Occipital lobe (tissue), 3 donors: ENCODE measurements at places on chromosomes 16 and 17. TPM values are rescaled to one million over a fixed set of nuclear protein-coding genes. Genes with fewer than 3 reads are reported as not detected.
A peak's percentile ranks its signal among the peaks of the same experiment; 100 is the strongest.

- DNase-seq = no peak
Measured at GRCh38 chr16:84839956-84840355, 20.2 kb downstream of the CRISPLD2 start.

The GNAO1 gene
- total RNA-seq = 48.0 TPM

GRCh38 chr17:47802341-47803022, 19.1 kb downstream of the OSBPL7 start:
- no peak for DNase-seq

DNA sequence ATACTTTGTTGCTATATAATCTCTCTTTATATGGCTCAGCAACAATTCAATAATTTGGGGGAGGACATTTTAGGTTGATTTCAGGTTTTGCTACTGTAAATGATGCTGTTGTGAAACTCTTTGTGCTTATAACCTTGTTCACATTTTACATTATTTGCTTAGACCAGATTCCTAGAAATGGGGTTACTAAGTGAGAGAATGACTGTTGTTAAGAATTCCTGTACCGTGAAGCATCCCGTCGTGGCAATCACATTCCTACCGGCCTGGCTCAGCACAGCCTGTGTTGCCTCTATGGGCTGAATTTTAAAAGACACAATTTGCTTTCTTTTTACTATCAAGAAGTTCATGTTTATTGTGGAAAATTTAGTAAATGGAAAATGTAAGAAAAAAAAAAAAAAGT, 31.4 kb downstream of the B9D1 start:
- no peak for DNase-seq

The CLEC18A gene
- total RNA-seq = not detected

The SHISA9 gene
- total RNA-seq = 14.7 TPM

DNA sequence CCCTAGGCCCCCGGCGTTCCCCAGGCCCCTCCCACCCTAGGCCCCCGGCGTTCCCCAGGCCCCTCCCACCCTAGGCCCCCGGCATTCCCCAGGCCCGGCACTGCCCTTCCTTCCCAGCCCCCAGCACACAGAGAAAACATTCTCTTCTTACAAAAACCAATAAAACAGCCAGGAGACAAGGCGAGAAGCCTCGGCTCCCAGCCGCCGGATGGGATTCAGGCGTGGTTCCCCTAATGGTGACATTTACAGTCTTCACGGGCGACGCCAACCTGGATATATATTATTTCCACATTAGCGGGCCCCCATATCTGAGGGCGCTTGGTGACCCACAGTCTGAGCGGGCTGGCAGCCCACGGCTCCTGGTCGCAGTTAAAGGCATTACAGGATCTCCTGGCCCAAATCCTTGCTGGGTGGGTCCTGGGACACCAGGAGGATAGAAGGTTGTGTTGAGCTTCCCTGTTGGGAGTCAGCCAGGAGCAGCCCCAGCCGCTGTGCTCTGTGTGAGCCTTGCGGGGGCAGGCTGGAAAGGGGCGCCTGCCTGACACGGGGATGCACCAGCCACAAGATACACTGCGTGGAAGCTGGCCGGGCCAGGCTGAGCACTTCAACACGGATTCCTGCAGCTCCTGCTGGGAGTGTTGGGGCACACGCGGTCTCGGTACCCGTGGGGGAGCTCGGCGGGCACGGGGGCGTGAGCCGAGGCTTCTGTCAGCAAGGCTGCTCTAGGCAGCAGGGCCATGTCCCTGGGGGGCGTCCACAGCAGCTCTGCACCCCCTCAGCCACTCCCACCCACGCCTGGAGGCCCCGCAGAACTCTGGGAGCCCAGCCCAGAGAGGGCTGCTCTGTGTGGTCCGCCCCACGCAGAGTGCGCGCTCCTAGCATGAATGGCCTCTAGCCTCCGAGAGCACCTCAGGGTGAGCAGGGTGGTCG, 83.7 kb downstream of the LMF1 start:
- no peak for DNase-seq

DNA sequence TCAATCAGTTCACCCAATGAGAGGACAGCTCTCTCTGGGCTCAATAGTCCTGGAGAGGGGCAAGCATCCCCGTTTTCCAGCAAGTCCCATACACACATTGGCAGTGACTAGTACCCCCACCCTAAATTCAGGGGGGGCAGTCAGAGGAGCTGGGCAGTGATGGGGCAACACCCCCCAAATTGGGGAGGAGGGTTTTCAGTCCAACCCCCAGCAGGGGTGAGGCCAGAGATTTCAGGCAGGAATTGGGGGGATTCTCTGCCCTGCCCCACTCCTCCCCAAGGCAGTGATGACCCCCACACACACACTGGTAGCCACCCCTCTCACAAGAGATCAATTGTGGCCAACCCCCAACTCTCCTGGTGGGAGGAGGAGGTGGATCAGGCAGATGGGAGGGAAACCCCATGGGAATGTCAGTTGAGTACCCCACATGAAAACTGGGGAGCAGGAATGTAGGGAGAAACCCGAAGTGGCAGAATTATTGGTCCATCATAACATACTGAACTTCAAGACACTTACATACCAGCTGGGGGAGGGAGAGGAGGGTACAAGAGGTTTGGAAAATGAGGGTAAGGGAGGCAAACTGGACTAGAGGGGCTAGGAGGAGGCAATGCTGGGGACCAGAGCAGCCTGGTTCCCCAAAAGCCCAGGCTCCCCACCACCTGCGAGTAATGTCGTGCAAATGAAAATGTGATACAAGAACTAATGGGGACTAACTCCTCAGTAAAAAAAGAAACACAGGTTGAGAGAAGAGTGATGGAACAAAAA, 3.1 kb downstream of the VAMP2 start:
- DNase-seq = no peak

GRCh38 chr17:48579471-48579759, 1.3 kb upstream of the HOXB4 start:
- no peak for DNase-seq

The KRTAP4-1 gene
- total RNA-seq = not detected

- no peak for DNase-seq
Measured at GRCh38 chr16:66416939-66417700, 10.0 kb upstream of the BEAN1 start.

DNA sequence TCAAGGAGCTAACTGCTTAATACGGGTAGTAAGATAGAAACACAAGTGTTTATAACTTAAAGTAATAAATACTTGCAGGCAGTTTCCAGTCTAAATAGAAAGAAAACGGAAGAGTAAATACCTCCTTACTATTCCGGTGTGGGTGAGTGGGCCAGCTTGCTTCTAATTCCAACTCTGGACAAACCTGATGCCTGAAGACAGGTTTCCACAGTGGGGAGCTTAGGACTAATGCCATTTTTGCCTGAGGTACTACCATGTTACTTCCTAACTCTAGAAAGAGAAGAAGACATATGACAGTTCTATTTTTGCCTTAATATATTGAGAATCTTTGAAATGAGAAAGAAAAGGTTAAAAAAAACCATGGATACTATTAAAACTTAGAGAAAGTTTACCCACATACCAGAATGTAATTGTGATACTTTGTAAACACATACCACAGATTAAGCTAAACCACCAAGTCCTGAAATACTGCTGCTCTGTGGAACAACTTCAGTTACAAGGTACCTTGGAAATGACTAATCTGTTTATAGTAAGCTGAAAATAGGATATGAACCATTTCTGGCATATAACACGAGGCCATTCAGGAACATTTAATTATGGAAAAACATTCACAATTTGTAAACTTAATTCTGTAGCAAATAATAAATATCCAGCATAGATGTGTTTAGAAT, 70.2 kb downstream of the ZZEF1 start:
- no peak for DNase-seq

GRCh38 chr16:20735490-20735889, 6.1 kb downstream of the THUMPD1 start:
- DNase-seq = no peak

The ABHD15 gene
- 0.78 TPM for total RNA-seq

- no peak for DNase-seq
Measured at GRCh38 chr17:77491921-77492445, 351.2 kb downstream of the SEC14L1 start.

The LHX1 gene
- not detected for total RNA-seq

DNA sequence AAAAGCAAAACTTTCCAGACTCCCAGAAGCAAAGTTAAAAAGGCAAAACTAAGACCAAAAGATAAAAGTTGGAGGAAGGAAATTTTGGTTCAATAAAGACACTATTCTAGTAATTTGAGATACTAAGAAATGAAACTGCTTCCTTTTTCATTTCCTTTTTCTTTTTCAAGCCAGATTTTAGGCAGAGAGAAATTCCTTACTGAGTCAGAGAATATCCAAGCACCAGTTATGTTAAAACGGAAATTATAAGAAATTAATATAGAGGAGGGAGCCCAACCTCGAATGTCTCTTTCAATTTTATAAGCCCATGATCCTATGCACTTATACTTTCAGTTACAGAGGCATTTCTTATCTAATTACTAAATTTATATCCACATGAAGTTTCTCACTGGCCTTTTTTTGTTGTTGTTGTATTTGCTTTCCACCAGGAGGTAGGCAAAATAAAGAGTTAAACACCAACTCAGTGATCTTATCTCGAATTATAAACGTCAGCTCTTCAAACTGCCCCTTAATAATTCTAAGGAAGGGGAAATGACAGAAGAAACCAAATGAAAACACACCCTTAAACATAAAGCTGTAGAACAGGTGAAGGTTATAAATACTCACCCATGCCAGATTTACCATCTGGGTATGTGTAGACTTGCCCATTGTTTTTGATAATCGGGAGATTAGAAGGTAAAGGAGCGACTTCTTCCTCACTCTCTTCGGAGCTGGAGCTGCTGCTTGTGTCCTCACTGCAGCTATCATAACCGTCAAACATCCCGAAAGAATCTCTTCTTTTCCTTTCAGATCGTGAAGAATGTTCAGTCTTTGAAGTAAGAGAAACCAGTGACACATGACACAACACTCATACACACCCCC, 35.2 kb downstream of the MBTD1 start:
- no peak for DNase-seq

GRCh38 chr16:28014851-28015250, 48.7 kb downstream of the GSG1L start:
- no peak for DNase-seq

DNA sequence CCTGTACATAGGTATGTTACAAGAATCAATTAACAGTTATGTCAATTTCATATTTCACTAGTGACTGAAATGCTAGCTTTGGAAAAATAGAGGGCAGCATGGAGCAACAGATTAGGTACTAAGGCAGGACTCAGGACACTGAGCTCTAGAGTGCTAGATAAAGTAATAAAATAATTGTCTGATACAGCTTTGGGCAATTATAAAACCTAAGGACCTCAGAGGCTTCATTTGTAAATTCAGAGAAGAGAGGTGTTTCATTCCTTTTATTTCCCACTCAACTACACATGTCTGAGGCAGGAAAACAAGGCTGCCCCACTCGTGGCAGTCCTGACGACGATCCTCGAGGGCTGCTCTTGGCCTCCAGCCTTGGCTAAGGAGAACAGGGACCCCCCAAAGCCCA, 81.5 kb downstream of the CA4 start:
- DNase-seq = no peak

DNA sequence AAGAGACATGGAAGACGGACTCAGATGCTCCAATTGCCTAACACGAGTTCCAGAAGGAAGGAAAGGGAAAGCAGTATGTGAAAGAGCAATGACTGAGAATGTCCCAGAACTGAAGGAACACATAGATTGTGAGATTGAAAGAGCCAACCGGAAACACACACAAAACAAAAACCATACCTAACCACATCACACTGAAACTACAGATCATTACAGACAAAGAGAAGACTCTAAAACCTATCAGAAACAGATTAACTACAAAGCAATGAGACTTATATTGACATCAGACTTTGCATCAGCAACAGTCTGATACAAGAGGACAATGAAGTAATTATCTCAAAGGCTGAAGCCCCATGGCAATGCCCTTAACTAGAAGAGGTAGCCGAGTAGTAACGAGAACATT, 45.6 kb upstream of the CLEC18B start:
- no peak for DNase-seq

DNA sequence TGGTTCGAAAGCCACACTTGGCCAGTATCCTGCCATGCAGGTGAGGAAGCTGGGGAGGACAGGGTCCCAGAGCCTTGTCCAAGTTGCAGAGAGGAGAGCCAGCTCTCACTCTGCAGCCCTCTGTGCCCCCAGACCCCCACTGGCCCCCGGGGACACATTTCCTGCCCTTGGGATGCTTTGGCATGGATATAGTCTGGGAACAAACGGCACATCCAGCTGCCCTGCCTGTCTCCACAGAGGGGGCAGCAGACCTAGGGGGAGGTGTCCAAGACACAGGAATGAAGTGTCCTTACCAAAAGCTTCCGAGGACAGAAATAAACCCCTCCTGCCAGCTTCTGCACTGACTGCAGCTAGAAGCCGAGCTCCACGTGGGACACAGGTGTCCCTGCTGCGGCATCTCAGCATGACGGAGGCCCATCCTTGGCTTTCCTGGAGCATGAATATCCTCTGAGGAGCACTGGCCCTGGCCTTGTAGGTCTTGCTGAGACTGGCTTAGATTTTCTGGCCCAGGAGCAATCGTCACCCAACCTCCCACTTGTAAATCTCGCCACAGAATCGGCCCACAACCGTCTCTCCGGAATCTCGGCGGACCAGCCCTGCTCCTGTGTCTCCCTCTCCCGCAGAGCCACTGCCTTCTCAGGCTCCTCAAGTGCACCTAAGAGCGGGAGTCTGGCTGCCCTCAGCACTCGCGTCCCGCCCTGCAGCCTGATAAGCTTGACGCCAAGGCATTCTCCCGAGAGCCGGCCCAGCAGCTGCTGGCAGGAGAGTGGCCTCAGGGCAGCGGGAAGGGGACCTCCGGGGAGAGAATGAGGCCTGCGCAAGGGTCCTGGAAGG, 1.1 kb upstream of the CAPN15 start:
- DNase-seq = peak; percentile 57

- DNase-seq = no peak
Measured at GRCh38 chr16:8935989-8936388, 27.7 kb downstream of the USP7 start.

The CHD9 gene
- 233 TPM for total RNA-seq

The METRNL gene
- 22.3 TPM for total RNA-seq

DNA sequence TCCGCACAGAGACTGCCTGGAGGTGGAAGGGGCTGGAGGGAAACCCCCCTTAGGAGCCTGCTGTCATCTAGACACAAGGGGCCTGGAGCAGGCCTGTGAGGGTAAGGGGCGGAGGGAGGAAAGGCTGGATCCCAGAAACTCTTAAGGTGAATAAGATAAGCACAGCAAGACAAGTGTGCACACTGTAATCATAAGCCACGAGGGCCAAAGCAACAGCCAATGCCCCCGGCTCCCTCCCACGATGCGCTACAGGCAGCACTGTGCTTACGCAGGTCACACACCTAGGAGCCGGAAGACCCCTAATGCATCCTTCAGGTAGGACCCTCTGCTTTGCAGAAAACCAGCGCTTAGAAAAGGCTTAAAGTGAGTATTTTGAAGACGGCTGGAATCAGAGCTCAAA, 24.6 kb downstream of the ZFHX3 start:
- no peak for DNase-seq

The SMIM36 gene
- total RNA-seq = not detected

- no peak for DNase-seq
Measured at GRCh38 chr17:66353937-66354401, 51.6 kb downstream of the PRKCA start.

The SLC13A2 gene
- total RNA-seq = not detected

GRCh38 chr17:75639771-75640555, 6.7 kb downstream of the SMIM5 start:
- no peak for DNase-seq

- no peak for DNase-seq
Measured at GRCh38 chr16:80997139-80997798, 9.4 kb downstream of the CMC2 start.
